ENCODE measurements at places on chromosomes 2 and 18.
A peak's percentile ranks its signal among the peaks of the same experiment; 100 is the strongest.

- DNase-seq, result no peak
Measured at GRCh38 chr2:210169516-210170195, 1.6 kb downstream of the KANSL1L start.

DNA sequence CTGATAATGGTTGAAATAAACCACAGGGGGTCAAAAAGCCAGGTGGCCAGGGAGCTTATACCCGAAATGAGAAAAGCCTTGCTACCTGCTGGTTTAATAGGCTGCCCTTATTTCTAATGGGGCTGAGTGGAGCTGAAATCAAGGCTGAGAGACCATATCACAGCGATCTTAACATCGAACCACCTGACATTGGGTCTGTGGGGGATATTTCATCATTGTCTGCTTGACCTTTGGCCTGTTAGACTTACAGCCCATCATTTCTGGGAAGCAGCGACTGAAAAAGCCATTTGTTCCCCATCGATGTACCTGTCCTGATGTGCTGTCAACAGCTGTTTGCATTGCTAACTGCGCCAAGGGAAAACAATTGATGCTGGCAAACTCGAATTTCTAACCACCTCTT lies 199.7 kb upstream of the SLC14A2 start:
- no peak for DNase-seq

DNA sequence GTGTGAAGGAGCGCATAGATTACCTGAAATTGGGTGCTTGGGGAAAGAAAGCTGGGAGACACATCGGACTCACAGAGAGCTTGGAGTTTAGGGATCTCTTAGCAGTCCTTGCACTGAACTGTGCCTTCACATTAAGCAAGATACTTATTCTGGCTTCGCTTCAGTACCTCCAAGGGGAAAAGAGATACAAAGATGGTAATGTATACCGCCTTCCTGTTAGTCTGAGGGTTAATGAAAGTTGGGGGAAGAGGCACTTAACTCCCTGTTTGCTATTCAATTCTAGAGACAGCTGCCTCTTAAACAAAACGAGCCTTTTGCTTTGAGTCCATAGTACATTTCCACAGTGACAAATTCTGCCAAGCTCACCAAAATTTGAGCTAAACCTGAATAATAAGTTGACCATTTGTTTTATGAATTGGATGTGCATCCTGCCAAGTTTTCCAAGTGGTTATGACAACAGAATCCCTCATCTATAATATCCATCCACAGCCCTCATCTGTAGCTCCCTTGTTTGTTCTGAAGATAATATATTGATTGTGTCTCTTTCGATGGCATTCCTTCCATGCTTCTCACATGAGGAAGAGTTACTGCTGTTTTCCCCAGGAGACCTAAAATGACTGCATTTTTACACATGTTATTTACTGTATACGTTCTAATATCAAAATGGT lies 287.1 kb upstream of the ATP5MC3 start:
- DNase-seq, result no peak

GRCh38 chr2:216636551-216637450 lies 3.6 kb downstream of the IGFBP2 start:
- no peak for DNase-seq

- DNase-seq, result no peak
Measured at GRCh38 chr2:66849153-66849755, 414.3 kb downstream of the MEIS1 start.

DNA sequence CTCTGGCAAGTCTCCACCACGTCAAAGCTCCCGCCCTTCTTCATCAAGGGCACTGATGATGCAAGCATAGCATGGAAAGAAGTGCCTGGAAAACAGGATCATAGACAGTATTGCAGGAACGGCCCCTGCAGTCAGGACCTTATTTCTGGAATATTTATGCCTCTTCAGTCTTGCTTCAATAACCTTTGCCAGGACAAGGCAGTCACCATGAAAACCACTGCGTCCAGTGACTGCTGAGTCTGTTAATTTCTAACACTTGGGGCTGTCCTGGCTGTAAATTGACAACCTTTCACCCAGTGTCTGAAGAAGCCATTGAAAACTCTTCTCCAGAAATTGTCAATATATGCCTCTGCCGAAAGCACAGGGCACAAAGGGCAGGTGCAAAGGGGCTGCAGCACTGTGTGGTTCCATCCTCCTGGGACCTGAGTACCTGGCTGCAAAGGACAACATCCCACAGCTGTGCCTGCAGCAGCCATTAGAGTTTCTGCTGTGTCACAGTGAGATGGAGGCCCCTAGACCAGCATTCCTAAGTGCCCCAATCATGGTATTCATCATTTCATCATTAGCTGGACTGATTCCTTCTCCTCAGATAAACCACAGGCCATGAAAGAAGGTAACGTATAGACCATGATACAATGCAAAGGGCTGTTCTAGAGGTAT lies 819.6 kb downstream of the RNF144A start:
- peak; percentile 25 for DNase-seq

- no peak for DNase-seq
Measured at GRCh38 chr2:71811157-71811556, 336.5 kb downstream of the CYP26B1 start.

- no peak for DNase-seq
Measured at GRCh38 chr2:143083636-143084035, 45.6 kb upstream of the ARHGAP15 start.

- no peak for DNase-seq
Measured at GRCh38 chr2:85758361-85759256, 4.8 kb downstream of the ATOH8 start.

GRCh38 chr2:237242091-237242536 lies 156.4 kb downstream of the COPS8 start:
- DNase-seq, result no peak

DNA sequence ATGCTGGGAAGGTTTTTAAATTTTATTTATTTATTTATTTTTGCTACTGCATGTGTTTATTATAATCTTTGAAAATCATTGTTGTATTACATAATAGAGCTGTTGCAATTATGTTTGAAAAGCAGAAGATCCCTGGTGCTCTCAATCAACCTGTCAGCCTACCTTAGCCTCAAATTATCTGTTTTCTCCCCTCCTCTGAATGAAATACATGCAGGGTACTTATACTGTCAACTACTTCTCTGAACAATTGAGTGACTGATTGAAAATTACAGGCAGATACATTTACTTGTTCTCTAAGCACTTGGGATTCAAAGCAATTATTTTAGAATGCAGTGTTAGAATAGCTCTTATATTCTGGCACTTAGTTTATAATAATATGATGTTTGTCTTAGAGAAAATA lies 8.1 kb downstream of the KYNU start:
- no peak for DNase-seq

- no peak for DNase-seq
Measured at GRCh38 chr18:39624961-39625360, 2059.4 kb upstream of the CELF4 start.

GRCh38 chr2:78309460-78309859 lies 716.0 kb upstream of the REG3G start:
- DNase-seq, result no peak

GRCh38 chr2:55879976-55880375 lies 43.6 kb downstream of the EFEMP1 start:
- no peak for DNase-seq

- no peak for DNase-seq
Measured at GRCh38 chr2:233455006-233455405, 100.7 kb downstream of the DGKD start.

- no peak for DNase-seq
Measured at GRCh38 chr18:58391932-58392323, 237.0 kb downstream of the ALPK2 start.

GRCh38 chr2:59077026-59077725 lies 836.1 kb upstream of the FANCL start:
- DNase-seq, result no peak

- no peak for DNase-seq
Measured at GRCh38 chr2:16661526-16661925, 4.1 kb downstream of the CYRIA start.

- no peak for DNase-seq
Measured at GRCh38 chr2:62281663-62282062, 85.7 kb downstream of the B3GNT2 start.

DNA sequence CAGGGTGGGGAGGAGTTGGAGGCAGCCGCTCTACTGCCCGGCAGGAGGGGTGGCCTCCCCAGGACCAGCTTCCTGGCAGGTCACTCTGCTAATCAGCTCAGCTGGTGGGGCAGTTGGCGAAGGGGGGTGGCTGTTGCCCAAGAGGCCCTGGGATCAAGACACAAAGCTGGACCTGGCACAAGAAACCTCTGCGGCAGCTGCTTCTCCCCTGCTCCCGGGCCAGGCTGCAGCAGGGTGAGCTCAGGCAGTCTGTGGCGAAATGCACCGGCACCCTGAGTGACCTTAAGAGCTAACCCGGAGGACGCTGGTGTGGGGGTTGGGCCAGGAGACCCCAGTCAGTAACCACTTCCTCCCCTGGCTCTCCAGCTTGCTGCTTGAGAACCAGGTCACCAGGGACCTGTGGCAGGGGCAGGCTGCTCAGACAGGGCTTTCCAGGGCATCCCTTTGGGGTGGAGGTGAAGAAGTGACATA lies 31.1 kb downstream of the TOGARAM2 start:
- peak; percentile 3 for DNase-seq

- DNase-seq, result no peak
Measured at GRCh38 chr18:77401173-77401572, 151.5 kb downstream of the GALR1 start.

DNA sequence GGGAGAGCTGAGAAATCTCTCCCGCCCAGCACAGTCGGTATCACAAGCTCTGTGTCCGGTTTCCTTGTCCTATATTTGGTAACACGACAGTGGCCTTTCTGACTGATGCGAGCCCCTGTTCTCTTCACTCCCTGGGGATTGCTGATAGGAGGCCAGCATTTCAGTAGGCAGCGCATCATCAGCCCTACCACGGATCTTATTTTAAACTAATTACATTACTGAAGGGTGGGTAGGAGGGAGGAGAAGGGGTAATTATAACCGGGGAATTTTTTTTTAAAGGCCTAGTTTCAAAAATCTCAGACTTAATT lies 125.6 kb upstream of the LGALSL start:
- DNase-seq, result peak; percentile 41

GRCh38 chr2:191411472-191411871 lies 166.3 kb downstream of the MYO1B start:
- DNase-seq, result no peak

GRCh38 chr2:12014088-12014960 lies 267.9 kb downstream of the LPIN1 start:
- peak; percentile 10 for DNase-seq

DNA sequence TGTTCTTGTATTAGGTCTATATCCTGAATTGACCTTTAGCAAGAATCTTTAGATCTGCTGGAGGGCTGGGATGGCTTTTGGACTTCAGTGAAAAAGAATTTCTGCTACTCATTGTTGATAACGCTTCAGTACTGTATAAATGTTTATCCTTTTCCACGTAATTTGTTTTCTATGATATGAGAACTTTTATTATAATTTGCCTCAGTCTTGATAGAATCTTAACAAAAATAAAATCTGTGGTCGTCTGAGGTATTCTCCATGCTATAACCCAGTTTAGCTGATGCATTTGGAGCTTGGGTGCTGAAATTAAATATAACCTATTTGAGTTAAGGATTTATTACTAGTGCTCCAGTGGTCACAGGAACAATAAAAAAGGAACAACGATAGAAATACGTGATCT lies 71.1 kb downstream of the ACTR3 start:
- DNase-seq, result no peak

DNA sequence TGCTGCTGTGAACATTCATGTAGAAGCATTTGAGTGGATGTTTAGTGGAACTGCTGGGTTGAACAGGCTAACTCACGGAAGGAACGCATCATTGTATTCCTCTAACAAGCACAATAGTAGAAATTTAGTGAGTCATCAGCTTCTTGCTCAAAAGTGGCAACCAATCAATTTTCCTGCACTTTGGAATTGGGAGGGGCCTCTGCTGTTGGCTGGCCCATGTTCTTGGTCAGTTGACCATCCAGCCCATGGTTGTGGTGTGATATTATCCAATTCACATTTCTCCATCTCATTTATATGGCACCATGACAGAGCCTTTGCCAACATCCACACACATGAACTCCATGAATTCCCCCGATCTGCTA lies 95.0 kb downstream of the TNFRSF11A start:
- DNase-seq, result no peak

- no peak for DNase-seq
Measured at GRCh38 chr2:231246171-231246842, 47.9 kb downstream of the ARMC9 start.

- DNase-seq, result no peak
Measured at GRCh38 chr2:199806179-199806578, 44.8 kb downstream of the FTCDNL1 start.

- no peak for DNase-seq
Measured at GRCh38 chr18:25077038-25077943, 274.7 kb downstream of the ZNF521 start.

DNA sequence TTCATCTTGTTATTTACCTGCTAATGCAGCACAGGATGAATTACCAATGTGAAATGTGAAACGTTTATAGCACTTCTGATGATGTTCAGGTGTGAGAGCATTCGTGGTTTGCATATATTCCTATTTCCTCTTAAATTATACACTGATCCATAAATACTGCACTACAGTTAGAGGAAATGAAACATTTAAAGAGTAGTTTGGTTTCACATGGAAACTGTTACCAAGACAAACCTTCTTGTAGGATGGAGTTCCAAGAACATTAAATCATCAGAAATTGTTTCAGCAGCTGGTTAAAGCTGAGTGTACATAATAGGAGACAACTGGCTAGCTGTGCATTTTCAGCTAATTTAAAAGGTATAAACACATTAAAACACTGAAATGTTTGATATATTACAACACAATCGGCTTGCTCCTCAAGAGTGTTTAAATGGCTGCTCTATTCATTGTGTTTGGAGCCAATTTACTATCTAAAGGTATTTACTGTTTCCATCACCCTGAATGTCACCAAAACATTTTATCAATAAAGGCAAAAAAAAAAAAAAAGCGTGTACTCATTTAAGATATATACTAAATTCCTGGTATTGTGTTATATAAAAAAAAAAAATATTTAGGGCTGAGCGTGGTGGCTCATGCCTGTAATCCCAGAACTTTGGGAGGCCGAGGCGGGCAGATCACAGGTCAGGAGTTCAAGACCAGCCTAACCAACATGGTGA lies 100.6 kb downstream of the DYM start:
- peak; percentile 56 for DNase-seq

DNA sequence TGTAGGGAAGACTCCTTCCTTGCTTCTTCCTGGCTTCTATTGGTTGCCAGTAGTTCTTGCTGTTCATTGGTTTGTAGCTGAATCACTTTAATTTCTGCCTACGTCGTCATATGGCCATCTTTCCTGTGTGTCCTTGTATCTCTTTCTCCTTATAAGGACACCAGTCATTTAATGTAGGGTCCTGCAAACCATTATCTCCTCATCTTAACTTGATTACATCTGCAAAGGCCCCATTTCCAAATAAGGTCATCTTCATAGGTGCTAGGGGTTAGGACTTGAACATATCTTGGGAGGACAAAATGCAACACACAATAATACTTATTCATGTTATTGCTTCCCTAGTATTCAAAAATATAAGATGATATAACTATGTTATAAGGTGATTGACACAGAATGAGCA lies 95.5 kb upstream of the TTC27 start:
- no peak for DNase-seq

GRCh38 chr2:51650769-51651168 lies 618.8 kb upstream of the NRXN1 start:
- DNase-seq, result no peak

GRCh38 chr2:41836948-41837347 lies 210.9 kb upstream of the PKDCC start:
- peak; percentile 28 for DNase-seq

- DNase-seq, result no peak
Measured at GRCh38 chr18:10511236-10511635, 14.6 kb upstream of the NAPG start.
